ENCODE measurements at places on chromosomes 2 and 18.

DNA sequence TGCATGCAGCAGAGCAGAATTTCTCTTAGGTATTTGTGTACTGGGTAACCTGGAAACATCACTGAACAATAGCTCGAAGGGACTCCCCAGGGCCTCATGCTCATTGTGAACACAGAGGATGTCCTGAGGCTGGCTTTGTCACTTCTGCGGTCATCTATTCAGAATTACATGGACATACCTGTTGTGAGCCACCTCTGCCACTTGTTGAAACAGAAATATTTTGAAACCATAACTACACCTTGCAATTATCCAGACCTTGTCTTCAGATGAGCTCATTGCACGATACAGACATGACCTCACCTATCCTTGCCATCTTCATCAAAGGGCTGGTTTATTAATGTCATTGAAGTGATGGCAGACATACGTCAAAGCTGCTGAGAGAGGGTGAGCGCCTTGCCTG, 23.4 kb upstream of the CREG2 start:
- no peak for DNase-seq

- no peak for DNase-seq
Observed at GRCh38 chr2:24363301-24363700, 3.0 kb upstream of the ITSN2 start.

GRCh38 chr2:191421950-191422349, 176.7 kb downstream of the MYO1B start:
- DNase-seq: no peak

DNA sequence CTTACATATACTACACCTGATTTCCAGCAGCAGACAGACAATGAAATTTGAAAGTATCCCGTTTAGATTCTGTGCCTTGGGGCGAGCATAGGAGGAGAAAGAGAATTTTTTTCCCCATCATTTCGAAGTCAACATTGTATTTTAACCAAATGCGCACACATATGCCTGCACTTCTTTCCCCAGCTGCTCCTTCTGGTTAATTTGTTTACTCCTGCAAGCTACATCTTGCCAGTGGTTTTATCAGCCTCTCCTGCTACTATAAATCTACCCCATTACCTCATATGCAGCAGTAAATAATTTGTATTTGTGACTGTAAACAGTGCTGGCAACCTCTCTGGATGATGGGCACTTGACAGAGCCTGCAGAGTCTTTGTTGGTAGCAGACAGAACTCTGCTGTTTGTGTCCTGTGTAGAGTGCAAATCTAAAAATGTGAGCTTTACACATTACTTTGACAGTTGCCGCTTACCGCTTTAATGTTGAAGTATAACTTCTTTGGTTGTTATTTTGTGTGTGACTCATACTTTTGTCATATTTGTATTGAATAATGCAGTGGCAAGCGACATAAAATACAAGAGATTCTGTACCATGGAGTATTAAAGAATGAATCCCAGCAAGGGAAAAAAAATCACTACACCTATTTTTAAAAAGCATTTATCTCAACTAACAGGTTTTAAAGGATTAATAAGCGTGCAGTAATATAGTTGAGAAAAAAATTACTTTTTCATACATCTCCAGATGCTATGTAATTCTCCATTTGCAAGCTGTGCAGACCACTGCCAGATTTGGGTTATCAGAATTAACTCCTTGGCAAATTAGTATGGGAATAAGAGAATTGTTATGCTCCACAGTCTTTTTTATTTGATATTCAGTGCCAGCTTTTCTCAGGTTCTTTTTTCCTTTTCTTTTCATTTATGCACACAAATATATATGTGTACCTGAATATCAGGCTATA, 536.8 kb downstream of the XIRP2 start:
- no peak for DNase-seq

GRCh38 chr2:163556511-163556910, 179.3 kb downstream of the FIGN start:
- no peak for DNase-seq

DNA sequence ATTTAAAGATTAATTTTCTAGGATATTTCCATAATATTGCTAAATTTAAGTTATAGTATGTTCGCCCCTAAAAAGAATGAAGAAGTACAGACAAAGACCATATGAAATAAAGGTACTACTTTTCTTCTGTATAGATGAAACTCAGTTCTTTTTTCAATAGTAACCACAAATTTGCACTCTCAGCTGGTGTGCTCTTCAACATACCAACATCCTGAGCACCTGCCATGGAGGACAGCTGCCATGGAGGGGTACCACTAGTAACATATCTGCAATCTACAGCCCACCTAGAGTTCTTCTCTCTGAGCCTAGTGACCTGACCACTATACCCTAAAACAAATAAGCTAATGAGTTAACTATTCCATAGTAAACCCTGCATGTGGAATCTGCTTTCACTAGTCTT, 36.8 kb upstream of the ERCC3 start:
- DNase-seq: no peak

- DNase-seq: no peak
Observed at GRCh38 chr18:5066380-5066977, 130.6 kb downstream of the AKAIN1 start.

DNA sequence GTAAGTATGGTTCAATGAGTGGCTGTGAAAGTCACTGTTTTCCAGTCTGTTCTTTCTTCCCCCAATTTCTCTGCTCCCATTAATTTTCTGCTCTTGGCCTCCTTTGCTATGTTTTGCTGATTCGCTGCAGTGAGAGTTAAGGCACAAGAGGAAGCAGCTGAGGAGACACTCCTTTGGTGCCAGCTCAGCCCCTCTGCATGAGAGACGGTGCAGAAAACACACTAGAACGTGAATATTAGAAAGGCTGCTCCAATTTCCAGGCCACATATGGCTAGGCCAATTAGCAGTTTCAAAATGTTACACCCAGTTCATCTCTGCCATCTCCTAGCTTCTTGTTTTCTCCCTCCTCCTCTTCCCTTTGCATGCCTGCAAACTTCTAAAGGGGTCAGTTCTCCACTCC, 38.9 kb downstream of the AKAIN1 start:
- DNase-seq: no peak

- no peak for DNase-seq
Observed at GRCh38 chr2:102321941-102322719, 10.8 kb downstream of the IL1RL1 start.
